Activated CD4-positive, alpha-beta T cell treated with anti-CD3 and anti-CD28 coated beads, Interleukin-2, amount 10 ng/mL, durations not matched to agents 7 days and 5 days (primary cell): ENCODE measurements at places on chromosomes 7 and 10.

- no peak overlapping the region for H3K4me3 ChIP-seq
- H3K27ac ChIP-seq, result no peak overlapping the region
- no peaks in the 10 kb centered on the region for H3K36me3 ChIP-seq
- DNase-seq, result no peak
- H3K4me1 ChIP-seq, result peaks cover under 1% of the 10 kb centered on the region
Measured at GRCh38 chr7:95777269-95777668, 4.9 kb downstream of the DYNC1I1 start.

- peaks cover 14% of the 10 kb centered on the region for H3K27me3 ChIP-seq
- no peaks in the 10 kb centered on the region for H3K4me1 ChIP-seq
- no peak overlapping the region for H3K27ac ChIP-seq
- no peak for DNase-seq
Measured at GRCh38 chr7:140625908-140626868, 14.4 kb downstream of the DENND2A start.

- no peaks in the 10 kb centered on the region for H3K4me1 ChIP-seq
- H3K36me3 ChIP-seq, result no peaks in the 10 kb centered on the region
- H3K27me3 ChIP-seq, result peaks cover 3% of the 10 kb centered on the region
- H3K4me3 ChIP-seq, result no peak overlapping the region
- no peak for DNase-seq
Measured at GRCh38 chr10:78266741-78267469, 233.2 kb downstream of the RPS24 start.

- peaks cover 33% of the 10 kb centered on the region for H3K27me3 ChIP-seq
- DNase-seq, result no peak
Measured at GRCh38 chr10:71204746-71205145, 7.6 kb upstream of the UNC5B start.

- H3K36me3 ChIP-seq, result peaks cover 1% of the 10 kb centered on the region
- H3K4me1 ChIP-seq, result peaks cover 27% of the 10 kb centered on the region
- peaks cover 52% of the 10 kb centered on the region for H3K27me3 ChIP-seq
- no peak overlapping the region for H3K4me3 ChIP-seq
Measured at GRCh38 chr7:100894860-100895700, 608 bp downstream of the ACHE start.

- no peak for DNase-seq
- H3K4me3 ChIP-seq, result no peak overlapping the region
- no peak overlapping the region for H3K27ac ChIP-seq
- no peaks in the 10 kb centered on the region for H3K36me3 ChIP-seq
Measured at GRCh38 chr7:33706771-33707200, 198.6 kb upstream of the BMPER start.

DNA sequence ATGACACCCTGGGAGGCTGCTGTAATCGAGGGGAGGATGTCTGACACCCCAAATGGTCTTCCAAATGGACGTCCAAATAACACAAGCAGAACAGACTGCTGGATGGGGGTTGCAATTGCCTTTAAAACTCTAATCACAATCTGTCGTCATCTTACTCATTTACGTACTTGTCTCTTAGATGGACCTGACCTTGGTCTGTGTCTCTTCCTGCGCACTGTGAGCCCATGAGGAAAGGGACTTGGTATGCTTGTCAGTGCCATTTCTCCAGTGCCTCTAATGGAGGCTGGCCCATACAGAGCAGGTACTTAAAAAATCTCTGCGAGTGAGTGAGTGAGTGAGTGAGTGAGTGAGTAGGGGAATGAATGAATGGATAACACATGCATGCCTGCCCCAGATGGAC lies 93.3 kb downstream of the DLG5 start:
- H3K27me3 ChIP-seq, result no peaks in the 10 kb centered on the region
- H3K4me1 ChIP-seq, result peaks cover 19% of the 10 kb centered on the region

DNA sequence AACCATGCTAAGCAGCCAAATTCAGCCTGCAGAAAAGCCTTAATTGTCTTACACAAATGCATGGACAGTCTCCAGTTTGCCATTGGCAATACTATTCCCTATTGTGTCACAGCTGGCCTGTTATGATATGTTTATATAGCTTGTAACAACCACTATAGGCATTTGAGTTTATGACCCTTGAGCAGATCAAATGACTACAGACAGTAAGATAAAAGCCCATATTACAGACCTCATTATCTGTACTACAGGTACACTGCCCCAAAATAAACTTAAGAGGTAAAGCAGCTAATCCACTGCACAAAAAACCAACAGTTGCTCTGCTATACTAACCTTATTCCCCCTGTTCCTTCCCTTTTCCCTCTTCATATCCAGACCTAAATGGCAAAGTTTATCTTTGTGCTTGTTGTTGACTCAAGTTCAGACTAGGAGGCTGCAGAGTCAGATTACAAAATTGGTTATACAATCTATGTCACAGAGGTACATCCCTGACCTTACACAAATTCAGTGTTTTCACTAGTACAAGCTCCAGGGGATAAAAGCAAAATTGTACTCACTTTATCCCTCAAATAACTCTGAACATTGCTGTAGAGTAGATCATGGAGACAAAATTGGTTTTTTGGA lies 218.4 kb downstream of the GRM8 start:
- no peak overlapping the region for H3K4me3 ChIP-seq
- no peak for DNase-seq

GRCh38 chr7:27351137-27351536 lies 108.5 kb downstream of the EVX1 start:
- no peaks in the 10 kb centered on the region for H3K4me1 ChIP-seq
- no peak for DNase-seq
- no peak overlapping the region for H3K4me3 ChIP-seq
- peaks cover 21% of the 10 kb centered on the region for H3K27me3 ChIP-seq

DNA sequence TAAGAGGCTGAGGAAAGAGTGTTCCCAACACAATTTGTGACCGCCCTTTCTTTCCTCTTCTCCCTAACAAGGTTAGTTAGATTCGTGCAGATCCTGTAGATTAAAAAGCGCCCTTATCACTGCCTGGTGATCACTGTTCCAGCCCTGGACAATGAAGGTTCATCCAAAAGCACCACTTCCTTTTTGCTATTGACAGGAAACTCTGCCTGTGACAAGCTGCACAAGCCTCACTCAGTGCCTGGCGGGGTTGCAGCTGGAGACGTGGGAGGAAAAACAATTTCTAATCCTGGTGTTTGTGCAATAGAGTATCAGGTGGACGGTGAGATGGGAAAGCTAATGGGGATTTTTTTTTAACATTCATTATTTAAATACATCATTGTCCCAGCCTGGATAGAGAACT lies 105.9 kb upstream of the CAV2 start:
- no peaks in the 10 kb centered on the region for H3K36me3 ChIP-seq
- no peaks in the 10 kb centered on the region for H3K4me1 ChIP-seq
- peaks cover 4% of the 10 kb centered on the region for H3K27me3 ChIP-seq
- no peak overlapping the region for H3K27ac ChIP-seq

DNA sequence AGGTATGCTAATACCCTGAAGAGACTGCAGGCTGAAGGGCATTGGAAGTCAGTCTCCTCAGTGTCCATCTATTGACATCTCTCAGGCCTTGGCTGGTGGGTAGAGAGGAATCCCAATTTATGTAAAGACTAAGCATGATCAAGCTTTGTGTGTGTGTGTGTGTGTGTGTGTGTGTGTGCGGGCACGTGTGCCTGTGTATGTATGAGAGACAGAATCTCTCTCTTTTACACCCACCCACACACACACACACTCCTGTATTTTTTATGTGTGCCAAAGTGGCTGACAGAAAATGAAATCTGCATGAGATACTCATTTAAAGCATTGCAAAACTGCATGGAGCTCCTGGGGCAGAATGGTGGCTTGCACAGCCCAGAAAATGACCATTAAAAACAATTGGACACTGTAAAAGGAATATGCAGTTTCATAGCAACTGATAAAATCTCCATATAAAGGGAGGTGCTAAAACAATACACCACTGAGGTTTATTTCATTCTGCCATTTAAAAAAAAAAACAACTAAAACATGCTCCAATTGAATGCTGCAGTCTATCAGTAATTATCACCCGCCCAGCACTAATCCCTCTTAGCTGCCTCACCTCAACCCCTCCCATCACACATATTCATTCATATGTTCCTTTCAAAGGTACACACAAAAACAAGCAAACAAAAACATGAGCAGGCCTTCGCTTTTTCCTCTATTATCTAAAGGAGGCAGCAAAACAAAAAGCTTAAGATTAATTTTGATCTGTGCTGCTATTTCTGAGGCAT lies 385.0 kb downstream of the KCNMA1 start:
- H3K27me3 ChIP-seq, result peaks cover 3% of the 10 kb centered on the region

DNA sequence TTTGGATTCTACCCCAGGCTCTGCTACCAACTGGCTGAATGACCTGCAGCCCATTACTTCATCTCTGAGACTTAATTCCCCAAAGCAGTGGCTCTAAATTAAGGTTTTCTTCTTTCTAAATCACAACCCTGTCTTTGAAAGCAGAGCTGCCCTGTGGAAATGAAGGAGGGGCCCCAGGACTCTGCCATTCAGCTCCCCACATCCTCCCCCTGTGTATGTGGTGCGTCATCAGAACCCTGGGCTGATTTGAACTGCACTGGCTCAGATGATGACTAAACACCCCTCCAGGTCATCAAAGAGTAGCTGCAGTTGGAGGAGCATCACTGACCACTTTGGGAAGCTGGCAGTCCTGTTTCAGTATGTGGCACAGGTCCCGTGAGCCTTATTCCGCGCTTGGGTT lies 46.6 kb downstream of the BPGM start:
- peaks cover 22% of the 10 kb centered on the region for H3K4me1 ChIP-seq
- H3K4me3 ChIP-seq, result no peak overlapping the region
- no peaks in the 10 kb centered on the region for H3K27me3 ChIP-seq
- DNase-seq, result peak; percentile 14
- no peaks in the 10 kb centered on the region for H3K36me3 ChIP-seq
- H3K27ac ChIP-seq, result no peak overlapping the region

DNA sequence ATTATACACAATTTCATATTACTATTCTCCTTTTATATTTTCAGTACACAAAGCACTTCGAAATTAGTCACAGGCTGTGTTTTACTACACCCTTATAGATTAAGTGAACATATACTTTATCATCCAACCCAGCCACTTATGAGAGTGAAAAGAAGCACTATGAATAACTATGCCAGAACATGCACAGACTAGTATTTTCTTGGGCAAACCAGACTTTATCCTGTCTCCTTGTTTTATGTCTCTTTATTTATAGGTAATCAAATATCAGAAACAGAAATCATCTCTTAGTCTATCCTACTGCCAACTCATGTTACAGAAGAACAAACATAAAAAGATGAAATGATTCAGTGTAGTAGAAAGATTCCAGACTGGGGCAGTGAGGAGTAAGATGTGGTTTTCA lies 171.8 kb downstream of the GRM3 start:
- no peak overlapping the region for H3K4me3 ChIP-seq
- no peaks in the 10 kb centered on the region for H3K4me1 ChIP-seq
- peaks cover 3% of the 10 kb centered on the region for H3K27me3 ChIP-seq
- no peaks in the 10 kb centered on the region for H3K36me3 ChIP-seq
- no peak for DNase-seq

- H3K4me1 ChIP-seq, result peaks cover 3% of the 10 kb centered on the region
- H3K27me3 ChIP-seq, result peaks cover 8% of the 10 kb centered on the region
- H3K36me3 ChIP-seq, result no peaks in the 10 kb centered on the region
- no peak overlapping the region for H3K4me3 ChIP-seq
- no peak for DNase-seq
Measured at GRCh38 chr7:154914996-154915380, 87.9 kb downstream of the PAXIP1 start.

DNA sequence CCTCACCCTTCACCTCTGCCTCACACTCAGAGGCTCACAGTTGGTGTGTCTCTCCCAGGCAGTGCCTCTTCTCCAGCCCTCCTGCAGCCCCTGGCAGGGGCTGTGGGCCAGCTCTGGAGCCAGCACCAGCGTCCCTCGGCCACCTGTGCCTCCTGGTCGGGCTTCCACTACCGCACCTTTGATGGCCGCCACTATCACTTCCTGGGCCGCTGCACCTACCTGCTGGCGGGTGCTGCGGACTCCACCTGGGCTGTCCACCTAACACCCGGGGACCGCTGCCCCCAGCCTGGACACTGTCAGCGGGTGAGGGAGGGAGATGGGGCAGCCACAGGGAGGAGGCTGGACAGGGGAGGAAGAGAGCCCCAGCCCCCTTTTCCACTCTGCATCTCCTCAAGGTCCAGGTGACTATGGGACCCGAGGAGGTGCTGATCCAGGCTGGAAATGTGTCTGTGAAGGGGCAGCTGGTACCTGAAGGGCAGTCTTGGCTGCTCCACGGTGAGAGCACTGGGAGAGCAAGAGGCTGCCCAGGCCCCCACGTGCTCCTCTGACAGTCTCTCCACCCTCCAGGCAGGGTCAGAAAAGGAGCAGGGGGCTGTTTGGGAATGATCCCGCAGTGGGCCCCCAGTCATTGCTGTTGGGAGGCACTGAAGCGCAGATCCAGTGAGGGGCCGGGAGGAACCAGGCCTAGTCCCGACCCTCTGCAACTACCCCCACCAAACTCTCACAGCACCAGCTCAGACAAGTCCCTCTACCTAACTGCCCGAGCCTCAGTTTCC lies 4.4 kb upstream of the ZNF467 start:
- H3K4me3 ChIP-seq, result no peak overlapping the region
- DNase-seq, result no peak
- H3K27me3 ChIP-seq, result peaks cover 22% of the 10 kb centered on the region

DNA sequence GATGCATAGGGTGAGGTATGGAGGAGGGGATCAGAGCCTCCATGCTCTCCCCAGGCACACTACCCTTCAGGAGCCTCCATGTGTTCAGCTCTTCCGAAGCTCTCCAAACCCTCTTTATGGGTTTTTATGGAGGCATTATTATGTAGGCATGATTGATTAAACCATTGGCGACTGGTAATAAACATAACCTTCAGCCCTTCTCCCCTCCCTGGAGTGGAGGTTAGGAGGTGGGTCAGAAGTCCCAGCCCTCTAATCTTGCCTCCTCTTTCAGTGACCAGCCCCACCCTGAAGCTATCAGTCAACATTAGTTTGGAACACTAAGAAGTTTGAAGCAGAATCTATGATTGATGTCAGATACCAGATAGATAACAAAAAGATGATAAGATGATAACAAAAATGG lies 23.3 kb downstream of the CAPZA2 start:
- H3K27ac ChIP-seq, result peak overlapping the region; percentile 41
- H3K36me3 ChIP-seq, result peaks cover 35% of the 10 kb centered on the region
- no peak overlapping the region for H3K4me3 ChIP-seq
- H3K4me1 ChIP-seq, result peaks cover 18% of the 10 kb centered on the region

- no peaks in the 10 kb centered on the region for H3K27me3 ChIP-seq
- H3K27ac ChIP-seq, result no peak overlapping the region
- no peaks in the 10 kb centered on the region for H3K4me1 ChIP-seq
- H3K36me3 ChIP-seq, result no peaks in the 10 kb centered on the region
- H3K4me3 ChIP-seq, result no peak overlapping the region
Measured at GRCh38 chr10:61890881-61891409, 10.6 kb upstream of the ARID5B start.

- no peak overlapping the region for H3K4me3 ChIP-seq
- no peak for DNase-seq
- no peak overlapping the region for H3K27ac ChIP-seq
- no peaks in the 10 kb centered on the region for H3K4me1 ChIP-seq
- no peaks in the 10 kb centered on the region for H3K27me3 ChIP-seq
- H3K36me3 ChIP-seq, result no peaks in the 10 kb centered on the region
Measured at GRCh38 chr10:16929069-16929468, 111.8 kb upstream of the RSU1 start.

GRCh38 chr7:142323706-142324105 lies 65.8 kb upstream of the PRSS58 start:
- H3K4me3 ChIP-seq, result no peak overlapping the region
- no peaks in the 10 kb centered on the region for H3K36me3 ChIP-seq
- peaks cover 16% of the 10 kb centered on the region for H3K4me1 ChIP-seq
- peak overlapping the region; percentile 63 for H3K27ac ChIP-seq

- no peak overlapping the region for H3K27ac ChIP-seq
- no peaks in the 10 kb centered on the region for H3K36me3 ChIP-seq
- peaks cover 13% of the 10 kb centered on the region for H3K4me1 ChIP-seq
- DNase-seq, result no peak
- no peaks in the 10 kb centered on the region for H3K27me3 ChIP-seq
Measured at GRCh38 chr7:30278376-30278775, 6.0 kb upstream of the ZNRF2 start.
